Left colon (tissue), 2 donors: ENCODE measurements at places on chromosomes 5 and 9.

- DNase-seq = no peak
These were observed 174.7 kb upstream of the PPP1R2B start for GRCh38 chr5:156675395-156675794.

DNA sequence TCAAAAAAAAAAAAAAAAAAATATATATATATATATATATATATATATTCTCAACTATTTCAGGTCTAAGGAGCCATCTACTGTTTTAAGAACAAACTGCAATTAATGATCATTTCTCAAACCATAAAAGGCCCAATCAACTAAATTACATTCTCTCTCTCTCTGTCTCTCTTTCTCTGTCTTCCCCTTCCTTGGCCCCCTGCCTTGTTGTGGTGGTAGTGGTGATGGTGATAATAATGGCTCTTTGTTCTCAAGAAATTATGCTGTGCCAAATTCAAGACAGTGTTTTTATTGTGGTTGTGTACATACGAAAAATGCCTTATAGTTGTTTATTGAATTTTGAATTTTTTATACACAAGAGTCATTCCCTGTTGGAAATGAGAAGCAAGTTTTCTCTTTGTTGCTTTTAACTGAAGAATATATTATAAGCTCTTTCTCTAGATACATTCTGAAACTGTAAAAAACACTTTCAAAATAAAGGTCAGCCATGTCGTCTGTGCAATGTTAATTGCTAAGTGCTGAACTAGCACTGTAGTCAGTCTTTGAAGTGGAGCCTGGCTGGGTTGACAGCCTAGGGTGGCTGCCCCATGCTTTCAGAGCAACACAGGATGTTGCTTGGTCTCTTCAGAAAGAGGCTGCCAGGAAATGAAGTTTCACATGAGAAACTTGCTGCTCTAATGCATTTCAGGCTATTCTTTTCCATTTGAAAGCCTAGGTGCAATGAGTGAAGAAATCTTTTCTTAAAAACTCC is 96.0 kb downstream of the HINT1 start:
- no peak for DNase-seq

DNA sequence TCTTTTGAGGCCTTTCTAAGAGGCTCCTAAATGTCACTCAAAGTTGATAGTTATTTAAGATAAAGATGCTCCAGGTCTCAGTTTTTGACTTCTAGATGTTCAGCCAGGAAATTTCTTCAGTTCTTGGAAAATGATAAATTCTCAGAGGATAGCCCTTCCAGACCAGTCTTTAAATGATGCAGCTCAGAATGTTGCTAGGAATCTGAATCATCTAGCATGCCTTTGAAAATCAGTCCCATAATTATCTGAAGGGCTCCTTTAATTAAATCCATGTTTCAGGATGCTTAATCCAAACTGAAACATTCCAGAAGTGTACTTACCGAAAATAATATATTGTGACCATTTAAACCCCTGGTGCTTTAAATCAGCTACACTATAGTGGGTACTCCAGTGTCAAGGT is 107.5 kb upstream of the FBN2 start:
- DNase-seq = no peak

DNA sequence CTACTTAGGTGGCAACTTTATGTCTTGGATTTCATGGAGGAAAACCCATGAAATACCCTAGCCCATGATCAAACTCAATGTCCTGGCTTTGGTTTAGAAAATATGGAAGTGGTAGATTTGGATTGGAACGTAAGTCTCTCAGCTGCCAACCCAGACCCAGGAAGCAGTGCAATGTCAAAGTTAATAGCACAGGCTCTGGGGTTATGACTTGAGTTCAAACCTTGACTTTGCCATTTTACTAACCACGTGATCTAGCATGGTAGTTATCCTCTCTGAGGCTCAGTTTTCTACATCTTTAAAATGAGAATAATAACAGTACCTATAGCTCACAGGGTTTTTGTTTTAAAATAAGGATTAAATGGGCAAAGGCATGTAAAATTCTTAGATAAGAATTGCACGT is 13.8 kb downstream of the FYB1 start:
- no peak for DNase-seq

GRCh38 chr9:34381323-34381722 is 4.6 kb upstream of the MYORG start:
- DNase-seq = peak; percentile 61

GRCh38 chr5:177462021-177462670 is 11.3 kb downstream of the DBN1 start:
- no peak for DNase-seq

- peak; percentile 32 for DNase-seq
These were observed 79.6 kb upstream of the RNU6ATAC start for GRCh38 chr9:134243778-134244467.

DNA sequence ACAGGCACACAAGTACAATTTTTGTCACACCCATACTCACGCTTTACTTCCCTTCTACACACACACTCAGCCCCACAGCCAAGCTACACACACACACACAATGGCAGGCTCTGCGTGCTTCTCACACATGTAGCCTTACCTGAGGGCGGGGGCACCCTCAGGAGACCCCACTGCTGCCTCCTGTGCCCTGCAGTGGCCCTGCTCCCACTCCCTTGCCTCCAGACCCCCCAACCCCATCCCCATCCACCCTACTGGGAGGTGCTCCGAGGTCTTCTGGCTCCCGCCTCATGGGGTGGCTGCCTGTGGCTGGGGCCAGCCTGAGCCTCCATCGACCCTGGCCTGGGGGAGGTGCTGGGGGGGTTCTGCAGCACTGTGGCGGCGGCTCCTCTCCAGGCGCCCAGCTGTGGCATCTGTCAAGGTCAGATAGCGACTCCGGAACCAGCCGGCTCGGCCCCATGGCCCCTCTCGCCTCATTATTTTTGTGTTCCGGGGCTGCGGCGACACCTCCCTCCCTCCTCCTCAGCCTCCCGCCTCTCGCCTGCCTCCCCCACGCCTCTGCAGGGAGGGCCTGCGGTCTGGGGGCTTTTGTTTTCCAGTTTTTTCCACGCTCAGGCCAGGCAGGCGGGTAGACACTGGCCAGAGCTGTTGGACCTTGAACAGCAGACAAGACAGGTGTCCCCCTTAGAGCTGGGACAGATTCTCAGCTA is 21.7 kb downstream of the CXXC5 start:
- no peak for DNase-seq

DNA sequence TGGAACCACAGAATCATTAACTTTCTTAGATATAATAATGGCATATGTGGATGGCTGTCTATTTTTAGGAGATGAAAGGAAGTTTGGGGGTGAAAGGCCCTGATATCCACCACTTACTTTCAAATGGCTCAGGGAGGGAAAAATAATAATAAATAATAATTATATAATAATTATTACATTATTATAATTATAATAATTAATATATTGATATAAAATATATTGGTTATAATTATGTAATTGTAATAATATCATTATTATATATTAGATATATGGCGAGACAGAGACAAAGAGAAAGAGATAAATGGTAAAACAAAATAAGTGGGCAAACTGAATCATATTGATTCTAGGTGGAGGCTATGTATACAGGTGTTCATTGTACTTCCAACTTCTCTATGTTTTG is 136.6 kb downstream of the GAPVD1 start:
- DNase-seq = no peak

DNA sequence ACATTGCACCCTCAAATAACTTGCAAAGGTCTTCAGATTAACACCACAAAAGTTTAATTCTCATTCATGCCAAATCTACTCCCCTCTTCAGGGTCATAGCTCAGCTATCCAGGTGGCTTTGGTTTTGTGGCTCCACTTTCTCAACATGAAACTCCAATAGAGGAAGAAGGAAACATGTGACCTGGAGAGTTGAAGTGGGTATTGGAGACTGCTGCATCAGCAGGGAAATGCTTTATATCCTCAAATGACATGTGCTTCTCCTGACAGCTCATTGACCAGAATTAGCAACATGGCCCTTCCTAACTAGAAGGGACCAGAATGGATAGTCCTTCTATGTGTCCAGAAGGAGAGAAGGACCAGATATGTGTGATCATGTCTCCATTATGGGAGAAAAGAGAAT is 73.6 kb downstream of the TLR4 start:
- no peak for DNase-seq

GRCh38 chr5:43065948-43066798 is 26.1 kb upstream of the ANXA2R start:
- DNase-seq = peak; percentile 87

GRCh38 chr9:126070058-126070655 is 256.5 kb upstream of the MVB12B start:
- DNase-seq = no peak

GRCh38 chr5:11514705-11515432 is 389.4 kb downstream of the CTNND2 start:
- DNase-seq = no peak

GRCh38 chr5:95084757-95085156 is 200.1 kb downstream of the MCTP1 start:
- DNase-seq = no peak

GRCh38 chr9:17082343-17083064 is 52.3 kb upstream of the CNTLN start:
- DNase-seq = no peak

GRCh38 chr9:21801683-21802417 is 586 bp upstream of the MTAP start:
- DNase-seq = peak; percentile 75
